Stomach (tissue), 19 donors: ENCODE measurements at places on chromosomes 3 and 15. TPM values are rescaled to one million over a fixed set of nuclear protein-coding genes. Genes with fewer than 3 reads are reported as not detected.

AQP9 gene
- total RNA-seq, result not detected

ITGA11 gene
- total RNA-seq, result 4.5 TPM

EFL1 gene
- total RNA-seq, result 19.8 TPM

GRCh38 chr3:150925751-150926201 lies 20.5 kb upstream of the MINDY4B start:
- peak overlapping the region; percentile 20 for H3K4me3 ChIP-seq
- no peaks in the 10 kb centered on the region for H3K27me3 ChIP-seq
- no peaks in the 10 kb centered on the region for H3K4me1 ChIP-seq
- no peak overlapping the region for H3K27ac ChIP-seq
- peak; percentile 76 for DNase-seq
- H3K36me3 ChIP-seq, result no peaks in the 10 kb centered on the region

DNA sequence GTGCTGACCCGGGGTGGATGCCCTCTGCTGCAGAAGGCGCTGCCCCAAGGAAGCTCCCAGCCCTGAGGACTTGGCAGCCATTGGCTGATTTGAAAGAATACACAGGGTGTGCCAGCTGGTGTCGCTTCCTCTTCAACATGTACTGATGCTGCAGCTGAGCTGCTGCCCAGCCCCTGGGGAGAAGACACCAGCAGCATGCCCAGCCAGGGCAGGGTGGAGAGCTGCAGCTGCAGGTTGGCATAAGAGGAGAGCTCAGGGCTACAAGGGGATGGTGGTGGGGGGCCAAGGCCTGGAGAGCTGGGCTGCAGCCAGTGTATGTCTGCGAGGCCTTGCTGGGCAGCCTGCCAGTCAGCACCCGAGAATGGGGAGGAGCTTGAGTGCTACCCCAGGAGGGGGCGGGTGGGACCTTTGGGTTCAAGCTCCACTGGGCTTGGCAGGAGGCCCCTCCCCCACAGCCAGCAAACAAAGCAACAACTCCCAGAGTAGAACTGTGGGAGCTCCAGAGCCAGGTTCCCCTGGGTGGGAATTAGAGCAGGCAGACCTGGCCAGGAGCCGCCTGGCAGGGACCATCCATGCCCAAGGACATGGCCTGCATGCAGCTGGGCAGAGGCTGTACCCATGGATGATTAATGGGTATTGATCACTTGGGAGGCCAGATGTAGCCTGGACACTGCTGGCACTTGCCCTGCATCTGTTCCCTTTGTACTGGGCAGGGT lies 9.2 kb upstream of the SEMA4B start:
- H3K4me1 ChIP-seq, result peaks cover 73% of the 10 kb centered on the region
- peak overlapping the region; percentile 80 for H3K27ac ChIP-seq
- no peaks in the 10 kb centered on the region for H3K27me3 ChIP-seq
- H3K36me3 ChIP-seq, result peaks cover 5% of the 10 kb centered on the region
- DNase-seq, result peak; percentile 95
- H3K4me3 ChIP-seq, result no peak overlapping the region

DNA sequence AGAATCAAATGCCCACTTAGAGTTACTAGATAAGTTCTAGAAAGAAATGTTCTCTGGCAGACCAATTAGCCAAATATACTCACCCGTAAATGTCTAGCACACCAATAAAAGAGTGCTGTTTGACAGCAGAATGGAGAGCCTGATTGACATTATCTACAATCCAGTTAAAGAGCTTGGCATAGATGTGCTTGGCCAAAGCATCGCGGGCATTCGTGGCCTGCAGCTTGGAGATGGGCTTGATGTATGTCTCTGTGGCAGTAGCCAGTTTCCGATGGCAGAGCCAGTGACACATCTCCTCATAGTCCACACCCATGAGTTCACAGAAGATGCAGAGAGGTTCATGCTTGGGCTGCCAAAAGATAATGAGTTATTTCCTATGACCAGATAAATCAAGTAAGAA lies 101.5 kb upstream of the MYO5C start:
- no peak overlapping the region for H3K27ac ChIP-seq
- no peaks in the 10 kb centered on the region for H3K27me3 ChIP-seq
- no peaks in the 10 kb centered on the region for H3K4me1 ChIP-seq
- no peak overlapping the region for H3K4me3 ChIP-seq
- peaks cover 9% of the 10 kb centered on the region for H3K36me3 ChIP-seq
